ENCODE measurements at places on chromosomes 13 and 19.
A peak's percentile ranks its signal among the peaks of the same experiment; 100 is the strongest.

DNA sequence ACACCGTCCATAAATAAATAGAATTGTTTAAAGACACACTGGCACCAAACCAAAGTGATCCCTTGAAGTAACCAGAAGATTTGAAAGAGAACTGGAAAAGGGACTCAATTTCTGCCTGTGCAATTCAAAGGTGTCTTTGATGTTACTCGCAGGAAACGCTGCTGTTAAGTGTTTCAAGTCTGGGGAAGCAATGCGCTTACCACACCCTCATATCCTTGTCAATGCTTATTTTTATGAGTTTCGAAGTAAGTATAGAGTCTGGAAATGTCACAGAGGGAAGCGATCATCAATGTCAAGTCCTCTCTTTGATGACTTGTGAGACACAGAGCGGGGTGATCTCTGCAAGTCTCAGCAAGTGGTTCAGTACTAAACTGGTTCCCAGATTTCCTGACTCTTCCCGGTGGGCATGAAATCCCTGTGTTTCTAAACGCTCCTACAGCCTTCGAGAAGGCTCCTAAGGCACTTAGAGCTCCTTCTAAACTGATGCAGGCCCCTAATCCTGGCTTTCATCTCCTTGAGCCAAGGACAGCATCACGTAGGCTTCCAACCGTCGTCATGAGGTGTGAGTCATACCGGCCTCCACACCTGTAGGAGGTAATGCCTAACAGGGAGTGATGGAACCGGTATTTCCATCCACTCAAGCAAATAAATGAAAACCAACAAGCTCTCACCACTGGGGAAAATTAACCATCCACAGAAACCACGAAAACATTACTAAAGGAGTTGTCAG is 22.8 kb downstream of the SYDE1 start:
- DNase-seq: peak; percentile 71

- no peak for DNase-seq
Observed at GRCh38 chr13:71589032-71589431, 278.0 kb downstream of the DACH1 start.

GRCh38 chr19:40519352-40520322 is 52.8 kb downstream of the SPTBN4 start:
- DNase-seq: peak; percentile 27

DNA sequence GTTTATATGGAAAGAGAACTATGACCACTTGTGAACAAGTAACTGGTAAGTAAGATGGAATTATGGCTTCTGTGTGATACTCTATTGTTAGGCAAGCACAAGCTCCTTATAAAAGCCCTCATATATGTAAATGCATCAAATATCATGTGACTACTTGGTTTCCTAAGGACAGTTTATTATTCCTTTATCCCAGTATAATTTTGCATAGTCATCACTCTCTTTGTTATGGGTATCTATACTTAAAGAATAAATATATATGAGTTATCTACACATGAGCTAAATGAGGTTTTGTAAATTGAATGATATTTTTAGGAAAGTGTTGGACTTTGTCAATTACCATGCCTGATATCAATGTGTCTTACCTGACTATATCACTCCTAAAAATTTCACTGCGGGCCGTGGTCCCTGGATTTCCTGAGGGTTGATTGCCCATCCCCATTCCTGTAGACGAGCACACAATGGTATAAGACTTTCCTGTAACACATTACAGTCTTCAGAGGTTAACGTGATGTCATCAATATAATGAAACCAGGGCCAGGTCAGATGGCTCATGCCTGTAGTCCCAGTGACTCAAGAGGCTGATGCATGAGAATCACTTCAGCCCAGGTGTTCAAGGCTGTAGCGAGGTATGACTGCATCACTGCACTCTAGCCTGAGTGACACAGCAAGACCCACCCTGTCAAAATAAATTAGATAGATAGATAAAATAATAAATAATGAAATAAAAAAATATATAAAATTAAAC is 20.7 kb downstream of the ZNF844 start:
- DNase-seq: no peak

GRCh38 chr19:5697022-5697889 is 7.2 kb downstream of the RPL36 start:
- DNase-seq: no peak

DNA sequence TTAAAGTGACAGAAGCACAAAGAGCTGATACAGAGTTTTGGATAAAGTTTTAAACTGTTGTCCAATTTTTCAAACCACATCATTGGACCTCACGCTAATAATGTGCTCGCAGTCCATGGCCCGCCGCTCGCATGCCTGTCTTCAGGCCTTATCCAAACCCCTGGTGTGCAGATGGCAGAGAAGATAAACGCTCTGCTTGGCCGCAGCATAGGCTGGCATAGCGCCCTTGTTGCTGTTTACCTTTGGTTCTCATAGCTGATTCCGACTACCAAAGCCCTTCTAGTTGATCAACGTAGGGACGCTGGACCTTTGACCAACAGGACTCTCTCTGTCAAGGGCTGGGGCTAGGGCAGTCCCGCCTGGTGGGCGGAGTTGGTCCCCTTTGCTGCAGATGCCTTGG is 23.5 kb upstream of the QTRT1 start:
- DNase-seq: no peak

- DNase-seq: no peak
Observed at GRCh38 chr19:11265785-11266236, 3.5 kb upstream of the DOCK6 start.

GRCh38 chr13:98372876-98373275 is 195.8 kb upstream of the RNF113B start:
- DNase-seq: no peak

DNA sequence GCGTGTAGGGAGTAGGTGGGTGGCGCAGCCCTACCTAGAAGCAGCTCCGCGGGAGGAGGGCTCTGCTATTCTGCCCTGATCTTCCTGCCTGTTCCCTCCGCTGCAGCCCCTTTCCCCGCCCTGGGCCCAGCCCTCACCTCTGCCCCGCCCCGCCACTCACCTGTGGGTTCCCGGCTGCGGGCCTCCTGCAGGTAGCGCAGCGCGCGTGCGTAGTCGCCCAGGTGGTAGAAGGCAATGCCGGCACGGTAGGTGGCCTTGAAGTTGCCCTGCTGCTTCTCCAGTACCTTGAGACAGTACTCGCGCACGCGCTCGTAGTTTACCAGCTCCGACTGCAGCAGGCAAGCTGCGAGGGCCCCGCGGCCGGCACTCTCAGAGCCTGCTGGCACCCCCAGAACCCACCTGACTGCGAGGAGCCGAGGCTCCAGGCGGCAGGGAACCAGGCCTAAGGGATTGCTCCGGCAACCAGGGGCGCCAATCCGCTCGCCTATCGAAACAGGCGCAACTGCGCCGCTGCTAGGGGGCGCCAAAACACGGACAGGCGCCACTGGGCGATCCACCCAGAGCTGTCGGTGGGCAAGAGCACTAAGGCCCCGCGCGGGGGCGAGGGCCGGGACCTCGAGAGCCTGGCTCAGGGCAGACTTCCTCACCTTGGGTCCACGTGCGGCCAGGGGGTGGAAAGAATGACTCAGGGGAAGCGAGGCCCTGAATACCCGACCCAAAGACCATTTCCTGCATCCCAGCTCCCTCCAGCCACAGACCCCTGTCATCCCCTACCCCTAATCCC is 965 bp downstream of the TTC9B start:
- DNase-seq: no peak

DNA sequence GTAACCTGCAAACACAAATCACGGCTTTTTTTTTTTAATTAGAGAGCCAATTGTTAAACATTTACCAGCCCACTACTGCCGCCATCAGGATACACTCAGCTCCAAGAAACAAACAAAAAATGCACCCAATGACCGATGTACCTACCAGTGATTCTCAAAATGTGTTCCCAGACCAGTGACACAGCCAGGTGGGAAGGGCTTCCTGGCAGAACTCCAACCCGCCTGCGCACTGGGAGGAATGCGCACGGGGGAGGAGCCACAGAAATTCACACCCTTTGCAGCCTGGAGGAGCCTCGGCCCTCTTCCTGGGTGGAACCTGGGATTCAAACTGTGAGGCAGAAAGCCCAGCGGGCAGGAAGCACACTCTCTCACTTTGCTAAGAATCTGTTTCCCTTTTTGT is 255.9 kb downstream of the TBC1D4 start:
- peak; percentile 75 for DNase-seq

GRCh38 chr19:31303262-31303815 is 45.9 kb downstream of the TSHZ3 start:
- DNase-seq: no peak

DNA sequence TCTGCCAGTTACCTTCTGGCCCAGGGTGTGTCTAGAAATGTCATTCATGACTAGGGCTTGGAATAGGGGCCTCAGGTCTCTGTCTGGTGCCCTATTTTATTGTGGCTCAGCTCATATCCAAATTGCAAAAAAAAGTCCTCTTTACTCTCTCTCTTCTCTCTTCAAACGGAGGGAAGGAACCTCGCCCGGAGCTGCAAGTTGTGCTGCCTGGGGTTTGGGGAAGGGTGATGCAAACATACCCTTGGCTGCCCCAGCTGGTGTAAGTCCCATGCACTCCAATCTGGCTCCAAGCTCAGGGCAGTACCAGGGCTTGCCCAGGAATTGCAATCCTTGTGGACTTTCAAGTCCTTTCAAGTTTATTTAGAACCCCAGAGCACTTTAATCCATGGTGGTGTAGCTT is 549.6 kb downstream of the PCDH17 start:
- DNase-seq: no peak

- no peak for DNase-seq
Observed at GRCh38 chr13:24406524-24406923, 97.1 kb downstream of the C1QTNF9 start.

GRCh38 chr19:834216-834615 is 6.6 kb downstream of the AZU1 start:
- no peak for DNase-seq

DNA sequence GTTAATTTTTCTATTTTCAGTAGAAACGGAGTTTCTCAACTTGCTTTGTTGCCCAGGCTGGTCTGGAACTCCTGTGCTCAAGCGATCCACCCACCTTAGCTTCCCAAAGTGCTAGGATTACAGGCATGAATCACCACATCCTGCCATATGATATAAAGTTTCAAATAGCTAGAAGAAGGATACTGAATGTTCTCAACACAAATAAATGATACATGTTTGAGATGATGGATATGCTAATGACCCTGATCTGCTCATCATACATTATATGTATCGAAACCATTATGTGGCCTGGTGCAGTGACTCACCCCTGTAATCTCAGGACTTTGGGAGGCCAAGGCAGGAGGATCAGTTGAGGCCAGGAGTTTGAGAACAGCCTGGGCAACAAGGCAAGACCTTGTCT is 11.5 kb downstream of the CIB3 start:
- no peak for DNase-seq

DNA sequence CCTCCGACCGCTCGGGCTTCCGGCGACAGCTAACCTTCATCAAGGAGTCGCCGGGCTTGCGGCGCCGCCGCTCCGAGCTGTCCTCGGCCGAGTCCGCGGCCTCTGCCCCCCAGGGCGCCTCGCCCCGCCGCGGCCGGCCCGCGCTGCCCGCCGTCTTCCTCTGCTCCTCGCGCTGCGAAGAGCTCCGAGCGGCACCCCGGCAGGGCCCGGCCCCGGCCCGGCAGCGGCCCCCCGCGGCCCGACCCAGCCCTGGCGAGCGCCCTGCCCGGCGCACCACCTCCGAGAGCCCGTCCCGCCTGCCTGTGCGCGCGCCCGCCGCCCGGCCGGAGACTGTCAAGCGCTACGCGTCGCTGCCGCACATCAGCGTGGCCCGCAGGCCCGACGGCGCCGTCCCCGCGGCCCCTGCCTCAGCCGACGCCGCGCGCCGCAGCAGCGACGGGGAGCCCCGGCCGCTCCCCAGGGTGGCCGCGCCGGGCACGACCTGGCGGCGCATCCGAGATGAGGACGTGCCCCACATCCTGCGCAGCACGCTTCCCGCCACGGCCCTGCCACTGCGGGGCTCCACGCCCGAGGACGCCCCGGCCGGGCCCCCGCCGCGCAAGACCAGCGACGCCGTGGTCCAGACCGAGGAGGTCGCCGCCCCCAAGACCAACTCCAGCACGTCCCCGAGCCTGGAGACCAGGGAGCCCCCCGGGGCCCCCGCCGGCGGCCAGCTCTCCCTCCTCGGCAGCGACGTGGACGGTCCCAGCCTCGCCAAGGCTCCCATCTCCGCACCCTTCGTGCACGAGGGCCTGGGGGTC is 9.6 kb downstream of the C19orf25 start:
- DNase-seq: no peak

- peak; percentile 76 for DNase-seq
Observed at GRCh38 chr19:1262623-1263123, 6.5 kb upstream of the CIRBP start.

- DNase-seq: no peak
Observed at GRCh38 chr19:27741236-27741635, 1471.7 kb downstream of the UQCRFS1 start.

DNA sequence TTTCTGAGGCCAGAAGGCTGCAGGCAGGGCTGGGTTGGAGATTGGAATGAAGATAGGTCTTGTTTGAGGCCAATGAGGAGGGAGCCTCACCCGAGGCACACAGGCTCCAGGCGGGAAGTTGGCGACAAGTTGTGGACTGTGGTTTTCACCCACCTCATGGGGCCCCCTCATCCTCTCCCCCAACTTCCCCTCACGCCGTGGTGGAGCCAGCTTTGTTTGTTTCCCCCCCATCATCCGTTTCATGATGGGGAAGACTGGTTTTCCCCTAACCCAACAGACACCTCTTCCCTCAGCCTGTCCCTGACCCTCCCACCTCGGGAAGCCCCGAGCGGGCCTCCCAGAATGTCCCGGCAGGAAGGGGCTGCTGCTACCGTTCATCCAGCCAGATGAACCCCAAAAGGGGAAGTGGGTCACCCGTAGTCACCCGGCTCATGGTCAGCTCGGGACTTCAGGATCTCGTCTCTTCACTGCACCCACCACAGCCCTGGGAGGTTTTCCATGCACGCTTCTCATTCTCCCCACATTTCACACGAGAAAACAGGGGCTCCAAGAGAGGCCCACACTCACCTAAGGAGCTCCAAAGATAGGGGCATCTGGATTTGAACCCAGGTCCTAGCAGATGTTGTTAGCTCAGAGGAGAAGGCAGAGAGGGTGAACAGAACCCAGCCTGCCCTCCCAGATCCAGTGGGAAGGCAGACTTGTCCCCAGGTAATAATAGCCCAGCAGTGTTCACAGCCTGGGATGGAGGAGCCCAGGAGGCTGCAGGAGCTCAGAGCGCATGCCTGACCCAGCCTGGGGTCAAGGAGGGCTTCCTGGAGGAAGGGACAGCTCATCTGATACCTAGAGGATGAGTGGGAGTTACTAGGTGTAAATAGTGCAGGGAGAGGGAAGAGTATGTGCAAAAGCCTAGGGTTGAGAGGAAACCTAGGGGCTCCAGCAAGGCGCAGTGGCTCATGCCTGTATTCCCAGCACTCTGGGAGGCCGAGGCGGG is 23.5 kb downstream of the CEACAM16 start:
- DNase-seq: no peak

GRCh38 chr19:48955308-48955958 is 758 bp downstream of the BAX start:
- DNase-seq: no peak

- DNase-seq: no peak
Observed at GRCh38 chr13:45886466-45886865, 34.9 kb upstream of the SIAH3 start.

- DNase-seq: peak; percentile 71
Observed at GRCh38 chr19:19482809-19483596, 32.3 kb downstream of the TSSK6 start.
